ENCODE measurements at places on chromosomes 7 and 10.

- no peak for DNase-seq
Observed at GRCh38 chr10:46268076-46268881, 18.5 kb upstream of the ANTXRL start.

- DNase-seq: no peak
Observed at GRCh38 chr10:109922358-109922975, 844 bp downstream of the XPNPEP1 start.

DNA sequence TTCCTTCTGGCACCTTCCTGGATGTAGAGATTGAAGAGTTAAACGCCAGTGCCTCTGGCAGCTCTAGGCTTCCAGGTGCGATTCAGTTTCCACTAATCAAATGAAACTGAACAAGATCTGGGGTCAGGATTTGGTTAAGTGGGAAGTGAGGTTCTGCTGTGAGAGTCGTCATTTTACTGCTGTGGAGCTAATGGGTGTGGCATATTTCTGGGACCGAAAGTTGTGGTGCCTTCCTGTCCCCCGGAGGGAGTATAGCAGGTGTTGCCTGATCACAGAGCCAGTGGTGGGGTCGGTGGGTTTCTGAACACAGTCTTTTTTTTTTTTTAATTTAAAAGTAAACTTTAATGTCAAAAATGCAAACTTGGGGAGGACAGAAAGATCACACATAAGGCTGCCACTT, 37.0 kb upstream of the JAKMIP3 start:
- no peak for DNase-seq

DNA sequence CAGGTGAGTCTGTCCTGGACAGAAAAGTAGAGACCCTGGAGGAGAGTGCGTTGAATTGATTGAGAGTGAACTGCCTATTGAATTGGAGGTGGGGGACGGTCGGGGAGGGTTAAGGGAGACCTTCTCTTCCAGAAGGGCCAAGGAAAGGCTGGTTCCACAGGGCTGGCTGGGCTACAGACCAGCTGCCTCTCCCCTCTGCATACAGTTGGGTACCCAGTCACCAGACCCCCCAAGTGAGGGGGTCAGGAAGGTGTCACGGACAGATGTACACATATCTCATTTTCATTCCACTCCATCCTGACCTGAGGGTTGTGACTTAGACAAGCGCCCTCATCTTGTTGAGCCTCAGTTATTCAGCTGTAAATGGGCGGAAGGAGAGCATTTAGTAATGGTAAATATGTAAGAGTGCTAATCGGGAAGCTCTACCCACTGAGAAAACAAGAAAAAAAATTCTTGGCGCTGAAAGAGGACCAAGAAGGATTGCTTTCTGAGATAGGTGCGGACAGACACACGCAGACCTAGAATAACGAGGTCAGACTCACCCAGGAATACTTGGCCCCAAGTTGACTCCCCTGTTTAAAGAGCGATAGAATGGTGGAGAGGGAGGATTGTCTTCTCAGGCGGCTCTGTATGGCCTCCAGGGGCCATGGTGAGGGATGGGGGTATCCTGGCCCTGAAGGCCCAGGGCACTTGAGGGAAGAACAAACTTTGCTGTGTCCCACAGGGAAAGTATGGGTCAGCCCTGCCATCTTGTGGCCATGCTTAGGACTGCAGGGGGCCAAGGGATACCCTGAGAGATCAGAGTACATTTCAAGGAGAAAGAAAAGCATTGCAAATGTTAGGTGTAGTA, 7.2 kb upstream of the MBL2 start:
- DNase-seq: no peak

DNA sequence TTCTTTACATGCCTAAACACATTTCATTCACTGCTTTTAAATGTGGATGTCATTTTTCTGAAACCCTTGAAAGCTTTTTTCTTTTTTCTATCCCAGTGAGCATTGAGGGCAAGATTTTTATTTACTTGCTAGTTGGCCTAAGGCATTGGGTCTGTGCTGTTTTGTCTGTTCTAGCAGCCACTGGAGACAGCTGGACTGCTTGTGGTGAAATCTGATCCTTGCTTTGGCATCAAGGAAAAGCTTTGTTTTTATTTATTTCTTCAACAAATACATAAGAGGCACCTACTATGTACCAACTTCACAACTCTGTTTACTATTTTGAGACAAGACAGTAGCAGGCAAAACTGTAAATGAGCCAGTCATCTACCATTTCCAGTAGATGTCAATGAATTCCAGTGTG, 28.4 kb upstream of the PDLIM1 start:
- DNase-seq: no peak

DNA sequence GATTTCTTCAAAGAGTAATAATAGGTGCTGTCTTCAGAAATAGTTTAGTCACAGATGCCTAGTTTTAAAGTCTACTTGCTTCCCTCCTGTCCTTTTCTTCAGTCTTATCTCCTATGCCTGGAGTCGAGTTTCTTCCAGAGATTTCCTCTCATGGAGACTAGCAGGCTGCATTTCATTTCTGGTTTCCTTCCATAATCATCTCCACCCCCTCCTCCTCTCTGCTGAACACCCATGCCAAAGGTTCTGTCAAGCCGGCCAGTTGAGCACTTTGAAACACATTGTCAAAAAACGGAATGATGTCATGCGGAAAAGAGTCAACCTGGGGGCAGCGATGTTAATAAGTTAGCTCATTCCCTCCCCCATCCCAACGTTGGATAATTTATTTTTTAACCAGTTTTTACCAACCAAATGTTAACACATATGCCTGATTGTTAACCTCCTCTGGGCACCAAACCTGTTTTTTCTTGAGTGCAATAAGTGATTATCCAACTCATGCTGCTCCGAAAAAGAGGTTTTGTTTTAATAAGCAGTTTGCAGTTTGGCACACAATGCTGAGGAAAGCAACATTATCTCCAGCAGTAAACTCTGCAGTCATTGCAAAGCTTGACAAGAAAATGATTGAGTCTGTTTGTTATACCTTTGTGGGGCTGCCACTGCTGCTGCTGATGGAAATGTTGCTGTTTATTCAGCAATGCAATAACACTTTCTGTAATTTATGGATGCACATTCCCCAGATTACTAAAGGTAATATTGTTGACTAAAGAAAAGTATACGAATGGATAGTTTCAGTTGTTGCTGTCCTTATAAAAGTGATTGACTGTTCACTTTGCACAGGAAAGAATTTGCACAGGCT, 161.6 kb downstream of the LRMDA start:
- DNase-seq: no peak

DNA sequence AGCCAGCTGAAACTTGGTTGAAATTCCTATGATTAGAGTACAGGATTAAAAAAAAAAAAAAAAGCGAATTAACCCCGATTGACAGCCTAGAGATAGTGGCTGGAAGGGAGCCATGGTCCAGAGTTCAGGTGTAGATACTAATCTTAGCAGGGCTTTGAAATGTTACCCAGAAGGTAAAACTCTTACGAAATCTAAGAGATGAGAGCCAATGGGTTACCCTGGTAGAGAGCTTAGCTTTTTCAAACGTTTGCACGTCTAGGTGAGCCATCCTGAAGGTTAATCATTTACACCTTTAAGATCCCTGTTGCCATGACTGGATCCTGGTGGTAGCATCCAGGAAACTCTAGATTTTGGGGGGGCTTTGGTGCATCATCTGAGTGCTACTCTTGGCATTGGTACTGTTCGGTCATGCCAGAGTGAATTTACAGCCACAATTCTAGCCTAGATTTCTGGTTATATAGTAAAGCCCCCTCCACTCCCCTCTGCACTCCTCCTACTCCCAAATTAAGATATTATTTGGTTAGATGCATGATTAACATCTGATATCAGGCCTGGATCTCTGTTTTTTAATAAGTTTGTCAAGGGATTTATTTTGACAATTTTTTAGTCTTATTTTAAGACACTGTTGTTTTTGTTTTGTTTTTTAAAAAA, 1.2 kb downstream of the AGFG2 start:
- DNase-seq: no peak

- DNase-seq: no peak
Observed at GRCh38 chr7:77687100-77687746, 9.0 kb upstream of the RSBN1L start.

DNA sequence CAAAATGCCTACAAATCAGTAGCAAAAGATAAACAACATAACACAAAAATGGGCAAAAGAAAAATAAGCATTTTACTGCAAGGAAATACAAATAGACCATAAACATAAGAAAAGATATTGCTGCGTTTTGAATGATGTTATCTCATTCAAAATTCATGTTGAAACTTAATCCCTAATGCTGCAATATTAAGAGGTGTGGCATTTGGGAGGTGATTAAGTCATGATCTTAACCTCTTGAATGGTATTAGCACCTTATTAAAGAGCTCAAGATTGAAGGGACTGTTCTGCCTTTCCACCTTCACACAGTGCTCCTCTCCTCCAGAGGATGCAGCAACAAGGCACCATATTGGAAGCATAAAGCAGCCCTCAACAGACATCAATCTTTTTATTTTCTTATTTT, 12.4 kb upstream of the TNKS2 start:
- no peak for DNase-seq

GRCh38 chr10:71232089-71232998, 20.0 kb downstream of the UNC5B start:
- DNase-seq: no peak

DNA sequence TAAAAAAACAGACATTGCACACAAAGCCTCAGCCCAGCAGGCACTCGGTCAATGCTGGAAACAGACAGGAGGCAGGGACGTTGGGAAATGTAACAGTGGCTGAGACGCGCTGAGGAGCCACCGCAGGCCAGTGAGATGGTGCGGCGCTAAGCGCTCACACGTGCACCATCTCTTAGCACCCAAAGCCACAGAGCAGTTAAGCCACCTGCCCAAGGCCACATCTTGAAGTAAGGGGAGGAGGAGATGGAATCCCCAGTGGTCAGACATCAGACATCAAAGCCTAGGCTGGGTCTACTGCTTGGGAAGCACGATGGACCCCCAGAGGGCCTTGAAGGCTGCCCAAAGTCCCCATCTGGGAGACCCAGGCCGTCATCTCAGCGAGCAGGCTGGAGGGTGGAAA, 15.6 kb downstream of the LAT2 start:
- no peak for DNase-seq

DNA sequence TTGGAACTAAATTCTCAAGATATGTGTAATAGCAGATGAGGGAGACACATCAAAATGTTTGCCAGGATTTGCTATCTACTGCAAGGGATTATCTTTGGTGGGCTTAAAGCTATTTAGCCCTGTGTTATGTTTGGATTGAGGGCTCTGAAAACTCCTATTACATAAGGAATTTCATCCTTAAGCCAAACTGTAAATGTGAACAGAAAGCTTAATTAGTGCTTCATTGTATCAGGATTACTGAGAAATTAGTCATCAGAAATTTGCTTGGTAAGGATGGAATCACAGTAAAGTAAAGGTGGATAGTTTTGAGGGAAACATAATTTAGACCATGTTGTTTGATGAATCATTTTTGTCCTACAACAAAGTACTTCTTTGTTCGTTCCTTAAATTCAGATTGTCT, 8.3 kb downstream of the ANKRD7 start:
- no peak for DNase-seq

DNA sequence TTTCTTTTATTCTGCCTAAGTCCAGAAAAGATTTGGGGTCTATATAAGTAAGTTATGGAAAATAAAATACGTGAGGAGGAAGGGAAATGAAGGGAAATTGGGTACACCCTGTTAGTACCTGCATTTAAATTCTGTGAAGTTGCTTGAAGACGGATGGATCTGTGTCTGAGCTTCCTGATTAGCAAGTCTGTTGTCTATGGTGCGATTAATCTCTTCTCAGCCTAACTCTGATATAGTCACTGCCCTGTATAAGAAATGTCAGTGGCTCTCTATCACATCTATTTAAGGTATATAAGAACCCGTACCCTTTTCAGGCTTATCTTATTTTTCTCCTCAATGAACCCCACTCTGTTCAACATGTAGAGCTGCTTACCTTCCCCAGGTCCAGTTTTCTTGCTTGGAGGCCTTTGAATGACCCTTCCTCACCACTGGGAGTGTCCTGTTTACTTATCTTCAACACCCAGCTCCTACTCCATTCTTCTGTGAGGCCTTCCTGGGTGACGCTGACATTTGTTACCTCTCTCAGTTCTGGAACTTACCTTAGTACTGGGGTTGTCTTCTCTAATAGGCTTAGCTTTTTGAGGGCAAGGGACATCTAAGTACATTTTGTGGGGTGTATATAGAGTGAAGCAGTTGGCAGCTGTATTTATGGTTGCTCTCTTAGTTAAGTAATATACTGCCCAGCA, 149.6 kb upstream of the PRPS1L1 start:
- DNase-seq: no peak

DNA sequence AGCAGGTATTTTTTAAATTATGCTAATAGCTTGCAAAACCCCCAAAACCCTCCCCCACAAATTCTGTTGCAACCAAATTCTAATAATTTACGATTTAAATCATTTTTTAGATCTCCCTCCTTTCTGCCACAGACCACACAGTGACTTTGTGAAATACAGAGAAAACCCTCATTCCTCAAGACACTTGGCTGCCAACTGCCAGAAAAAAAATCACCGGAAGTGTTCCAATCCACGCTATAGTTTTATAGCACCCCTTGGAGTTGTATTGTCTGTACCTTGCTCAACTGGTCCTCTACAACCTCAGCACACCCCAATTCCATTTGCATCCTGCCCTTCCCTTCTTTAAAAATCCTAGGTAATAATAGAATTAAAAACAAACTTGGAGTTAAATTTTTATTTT, 560.1 kb downstream of the PARD3 start:
- no peak for DNase-seq

- DNase-seq: no peak
Observed at GRCh38 chr7:84704380-84704779, 482.5 kb downstream of the SEMA3D start.

- no peak for DNase-seq
Observed at GRCh38 chr10:111323389-111323966, 246.6 kb downstream of the ADRA2A start.

- DNase-seq: no peak
Observed at GRCh38 chr10:30784897-30785605, 155.5 kb upstream of the LYZL2 start.

DNA sequence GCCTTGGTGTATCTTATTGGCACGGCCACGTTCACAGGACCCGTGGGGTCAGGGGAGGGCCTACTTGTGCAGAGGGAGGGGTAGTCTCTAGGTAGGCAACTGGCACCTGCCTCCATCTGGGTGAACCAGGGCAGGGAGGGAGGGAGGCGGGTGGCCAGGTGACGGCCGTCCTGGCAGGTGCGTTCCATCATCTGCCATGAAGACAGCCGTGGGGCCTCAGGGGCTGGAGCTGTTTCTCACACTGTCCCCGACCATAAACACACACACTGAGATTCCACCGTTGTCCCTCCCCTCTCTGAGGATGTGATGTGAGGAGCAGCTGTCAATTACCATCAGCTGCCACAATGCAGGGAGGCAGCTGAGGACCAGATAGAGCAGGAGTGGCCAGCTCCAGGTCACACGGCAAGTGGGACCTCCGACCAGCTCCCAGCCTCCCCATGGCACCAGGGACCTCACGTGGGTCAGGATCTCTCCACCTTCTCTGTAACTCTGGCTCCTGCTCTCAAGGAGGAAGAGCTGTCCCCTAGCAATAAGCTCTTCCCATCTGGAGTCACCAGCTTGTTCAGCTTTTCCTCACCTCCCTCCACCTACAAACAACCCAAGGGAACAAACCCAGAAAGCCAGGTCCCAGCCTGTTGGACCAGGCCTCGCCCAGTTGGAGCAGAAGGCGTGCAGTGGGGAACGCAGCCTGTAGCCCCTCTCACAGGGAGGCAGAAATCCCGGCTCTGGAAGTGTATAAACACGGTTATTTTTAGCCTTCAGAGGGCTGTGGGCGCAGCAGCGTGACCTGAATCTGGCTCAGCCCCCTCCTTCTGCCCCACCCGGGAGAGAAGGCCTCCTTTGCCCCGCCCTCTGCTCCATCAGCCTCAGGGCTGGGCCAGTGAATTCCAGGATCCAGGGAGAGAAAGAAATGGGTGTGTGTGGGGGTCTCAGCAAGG, 33.1 kb downstream of the ZMIZ1 start:
- no peak for DNase-seq

- DNase-seq: no peak
Observed at GRCh38 chr10:34705563-34705962, 109.5 kb downstream of the PARD3 start.

- no peak for DNase-seq
Observed at GRCh38 chr10:113362645-113363091, 190.2 kb upstream of the HABP2 start.
